Stimulated activated naive CD4-positive, alpha-beta T cell treated with Interleukin-2 at 50 U/mL for 16 hours (primary cell): ENCODE measurements at places on chromosomes 11 and 22.
A peak's percentile ranks its signal among the peaks of the same experiment; 100 is the strongest.

DNA sequence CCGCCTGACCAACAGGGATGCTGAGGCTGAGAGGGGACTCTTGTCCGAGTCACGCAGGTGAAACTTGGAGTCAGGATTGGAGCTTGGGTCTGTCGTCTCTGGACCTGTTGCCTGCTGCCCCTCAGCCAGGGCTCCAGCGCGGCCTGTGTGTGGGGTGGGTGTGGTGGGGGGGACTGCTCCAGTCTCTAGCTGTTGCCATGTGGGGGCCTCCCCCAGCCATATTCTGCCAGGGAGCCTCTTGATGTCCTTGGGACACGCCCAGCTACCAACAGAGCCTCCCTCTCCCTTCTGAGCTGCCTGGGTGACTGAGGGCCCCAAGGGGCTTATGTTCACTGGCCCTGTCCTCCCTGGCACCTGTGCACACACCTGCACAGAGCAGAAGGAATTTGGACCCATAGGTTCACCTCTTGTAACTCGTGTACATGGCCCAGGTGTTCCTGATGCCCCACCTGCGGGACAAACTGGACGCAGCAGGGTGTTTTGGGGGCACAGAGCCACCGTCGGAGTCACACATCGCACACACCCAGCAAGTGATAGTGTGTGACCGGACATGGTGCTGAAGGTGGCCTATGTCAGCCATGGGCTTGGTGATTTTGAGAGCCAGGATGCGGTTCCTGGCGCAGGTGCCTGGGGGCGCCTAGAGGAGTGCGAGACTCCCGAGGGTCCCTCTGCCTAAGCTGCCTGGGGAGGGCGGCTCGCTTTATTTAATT, 252.3 kb downstream of the TBC1D22A start:
- DNase-seq = no peak

- no peak for DNase-seq
Observed at GRCh38 chr11:45773786-45774655, 30.9 kb upstream of the SLC35C1 start.

DNA sequence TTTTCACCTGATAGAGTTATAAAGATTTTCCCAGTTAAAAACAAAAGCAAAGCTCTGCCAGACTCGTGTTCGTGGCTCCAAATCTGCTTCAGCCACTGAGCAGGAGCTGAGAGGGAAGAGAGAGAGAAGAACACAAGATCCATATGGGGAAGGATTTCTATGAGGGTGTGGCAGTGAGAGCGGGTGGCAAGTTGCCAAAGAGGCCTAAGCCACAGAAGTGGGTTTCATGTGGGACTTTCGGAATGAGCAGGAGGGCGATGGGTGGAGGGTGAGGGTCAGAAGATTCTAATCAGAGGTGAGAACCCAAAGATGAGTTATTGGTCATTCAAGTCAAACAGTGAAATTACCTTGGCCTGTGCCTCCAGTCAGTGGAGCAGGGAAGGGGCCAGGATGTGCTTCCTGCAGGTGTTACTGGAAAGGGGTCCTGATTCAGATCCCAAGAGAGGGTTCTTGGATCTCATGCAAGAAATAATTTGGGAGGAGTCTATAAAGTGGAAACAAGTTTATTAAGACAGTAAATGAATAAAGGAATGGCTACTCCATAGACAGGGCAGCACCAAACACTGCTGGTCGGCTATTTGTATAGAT, 40.5 kb upstream of the TOP3B start:
- DNase-seq = no peak

- DNase-seq = no peak
Observed at GRCh38 chr11:6156628-6157359, 13.3 kb downstream of the OR52B2 start.

- peak; percentile 76 for DNase-seq
Observed at GRCh38 chr11:130314184-130314749, 450 bp downstream of the ZBTB44 start.

DNA sequence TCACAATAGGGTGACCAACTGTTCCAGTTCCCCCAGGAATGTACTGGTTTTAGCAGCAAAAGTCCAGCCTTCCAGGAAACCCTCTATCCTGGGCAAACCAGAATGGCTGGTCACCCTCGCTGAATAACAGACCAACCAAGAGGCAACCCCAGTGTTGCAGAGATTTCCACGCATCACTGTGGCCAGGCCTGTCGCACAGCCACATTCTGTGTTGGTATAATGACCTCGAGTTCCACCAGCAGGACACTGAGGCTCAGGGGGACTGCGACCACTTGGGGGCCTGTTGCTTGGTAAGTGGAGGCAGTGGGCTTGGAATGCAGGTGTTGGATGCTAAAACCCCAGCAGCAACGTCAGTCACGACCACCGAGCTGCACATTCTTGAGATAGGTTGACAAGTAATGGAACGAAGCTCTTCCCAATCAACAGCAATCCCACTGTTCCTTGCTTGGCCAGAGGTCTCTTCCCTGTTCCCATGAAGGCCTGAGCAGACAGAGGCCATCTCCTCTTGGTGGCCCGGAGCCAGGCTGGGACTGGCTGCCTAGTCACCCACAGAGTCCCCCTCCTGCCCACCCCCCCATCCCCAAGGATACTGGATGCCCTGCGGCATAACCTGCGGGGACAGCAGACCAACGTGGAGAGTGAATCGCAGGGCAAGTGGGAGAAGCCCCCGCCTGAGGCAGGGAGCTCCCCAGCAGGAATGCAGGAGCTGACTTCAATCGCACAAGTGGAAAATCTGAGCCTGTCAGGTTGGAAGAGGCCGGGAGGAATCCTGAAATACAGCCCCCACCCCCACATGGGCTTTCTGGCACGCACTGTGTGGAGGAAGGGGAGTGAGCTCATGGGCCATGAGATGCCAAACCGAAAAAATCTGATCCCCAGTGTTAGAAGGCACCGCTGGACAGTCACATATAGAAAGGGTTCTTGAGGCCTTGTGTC, 43.4 kb upstream of the MN1 start:
- DNase-seq = no peak

GRCh38 chr11:84886344-84886743, 740.8 kb downstream of the DLG2 start:
- no peak for DNase-seq

GRCh38 chr11:126824035-126824607, 176.4 kb downstream of the KIRREL3 start:
- no peak for DNase-seq

DNA sequence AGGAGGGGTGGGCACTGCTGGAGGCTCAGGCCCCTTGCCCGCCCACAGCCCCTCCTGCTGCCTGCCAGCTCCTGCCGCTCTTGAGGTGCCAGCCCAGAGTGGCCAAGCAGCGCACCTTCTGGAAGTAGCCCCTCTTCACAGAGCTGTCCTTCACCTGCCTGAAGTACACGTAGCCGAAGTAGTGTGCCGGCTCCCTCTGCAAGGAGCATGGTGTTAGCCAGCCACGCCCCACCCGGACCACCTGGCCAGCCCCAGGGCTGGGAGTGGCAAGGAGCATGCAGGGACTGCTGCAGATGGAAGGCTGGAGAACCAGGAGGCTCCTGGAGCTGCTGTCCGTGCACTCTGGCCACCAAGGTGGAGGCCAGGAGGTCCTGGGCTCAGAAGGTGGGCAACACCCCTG, 9.6 kb downstream of the DENND6B start:
- DNase-seq = no peak

GRCh38 chr22:26670459-26670858, 13.1 kb downstream of the MIAT start:
- DNase-seq = no peak

DNA sequence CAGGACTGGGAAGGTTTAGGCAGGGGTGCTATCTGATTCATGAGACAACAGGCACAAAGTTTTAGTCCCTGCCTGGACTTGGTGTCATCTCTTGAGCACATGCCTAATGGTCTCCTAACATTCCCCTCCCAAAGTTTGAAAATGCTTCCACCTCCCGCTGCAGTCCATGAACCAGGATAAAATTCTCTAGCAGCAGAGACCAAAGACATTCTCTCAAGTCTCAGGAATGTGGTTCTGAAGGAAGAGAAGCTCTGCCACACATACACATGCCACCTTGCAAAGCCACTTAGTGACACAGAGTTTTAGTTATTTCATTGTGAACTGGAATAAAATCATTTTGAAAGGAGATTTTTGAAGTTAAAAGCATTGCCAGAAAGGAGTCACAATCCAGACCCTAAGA, 15.5 kb downstream of the OR51B6 start:
- DNase-seq = no peak

DNA sequence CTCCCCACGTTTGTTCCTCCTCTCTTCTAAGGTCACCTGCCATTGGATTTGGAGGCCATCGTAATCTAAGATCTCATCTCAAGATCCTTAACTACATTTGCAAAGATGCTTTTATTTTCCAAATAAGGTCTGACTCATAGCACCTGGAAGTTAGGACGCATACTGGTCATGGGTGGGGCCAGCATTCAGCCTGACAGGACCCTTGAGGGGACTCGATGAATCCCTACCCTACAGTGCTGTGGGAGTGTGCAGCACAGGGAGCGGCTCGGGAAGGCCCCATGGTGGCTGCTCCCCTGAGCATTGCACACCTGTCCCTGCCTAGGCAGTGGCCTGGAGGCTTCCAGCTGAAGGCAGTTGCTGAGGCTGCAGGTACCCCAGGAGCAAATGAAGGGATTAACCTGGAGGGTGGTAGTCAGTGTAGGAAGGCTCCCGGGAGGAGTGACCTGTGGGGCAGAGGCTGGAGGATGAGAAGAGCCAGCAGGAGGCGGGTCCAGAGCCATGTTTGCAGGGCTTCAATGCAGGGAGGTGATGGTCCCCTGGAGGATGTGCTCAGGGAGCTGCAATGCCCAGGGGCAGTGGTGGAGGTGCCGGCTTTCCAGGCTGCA, 362.2 kb downstream of the CTTN start:
- DNase-seq = no peak

DNA sequence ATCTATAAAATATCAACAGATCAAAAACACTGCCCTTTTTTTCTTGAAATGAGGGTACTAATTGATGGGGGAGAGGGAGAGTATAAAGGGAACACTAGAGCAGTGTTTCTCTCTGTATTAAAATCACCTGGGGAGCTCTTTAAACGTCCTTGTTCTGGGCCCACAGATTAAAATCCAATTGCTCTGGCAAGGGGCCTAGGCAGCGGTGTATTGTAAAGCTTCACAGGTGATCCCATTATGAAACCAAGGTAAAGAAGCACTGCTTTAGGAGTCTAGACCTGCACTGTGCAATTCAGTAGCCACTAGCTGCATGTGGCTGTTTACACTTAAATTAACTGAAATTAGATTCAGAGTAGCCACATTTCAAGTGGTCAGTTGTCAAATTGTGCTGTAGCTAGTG, 3.0 kb downstream of the AQP11 start:
- DNase-seq = no peak

DNA sequence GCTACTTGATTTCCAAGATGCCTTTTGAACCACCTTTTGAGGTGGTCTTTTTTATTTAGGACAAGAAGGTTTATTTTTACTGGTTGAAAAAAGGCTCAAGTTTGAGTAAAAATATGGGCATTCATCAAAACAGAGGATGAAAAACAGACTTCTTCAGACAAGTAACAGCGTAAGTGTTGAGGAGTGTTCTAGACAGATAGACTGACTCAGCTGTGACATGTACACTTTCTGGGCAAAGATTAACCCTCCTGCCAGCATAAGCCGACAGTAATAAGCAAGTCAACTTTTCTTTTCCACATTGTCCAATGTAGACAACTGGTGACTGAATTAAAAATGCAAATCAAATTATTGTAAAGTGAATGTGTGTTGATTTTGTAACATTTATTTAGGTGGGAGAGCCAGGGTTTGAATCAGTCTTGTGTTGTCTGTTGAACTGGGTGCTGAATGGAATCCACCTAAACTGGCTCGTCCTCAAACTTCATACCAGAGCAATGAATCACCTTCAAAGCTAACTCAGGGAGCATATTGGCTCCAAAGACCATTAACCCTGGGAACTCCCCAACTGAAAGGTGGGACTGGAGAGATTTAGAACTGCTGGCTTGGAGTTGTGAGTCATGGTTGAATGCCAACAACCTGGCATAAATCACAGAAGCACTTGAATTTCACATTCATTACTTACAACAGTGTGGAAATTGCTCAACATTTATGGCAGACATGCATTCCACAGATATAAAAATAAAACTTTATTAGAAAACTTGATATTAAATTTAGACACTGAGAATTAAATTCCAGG, 377.0 kb downstream of the ETS1 start:
- DNase-seq = no peak

- no peak for DNase-seq
Observed at GRCh38 chr11:81989093-81989492, 744.6 kb downstream of the FAM181B start.

DNA sequence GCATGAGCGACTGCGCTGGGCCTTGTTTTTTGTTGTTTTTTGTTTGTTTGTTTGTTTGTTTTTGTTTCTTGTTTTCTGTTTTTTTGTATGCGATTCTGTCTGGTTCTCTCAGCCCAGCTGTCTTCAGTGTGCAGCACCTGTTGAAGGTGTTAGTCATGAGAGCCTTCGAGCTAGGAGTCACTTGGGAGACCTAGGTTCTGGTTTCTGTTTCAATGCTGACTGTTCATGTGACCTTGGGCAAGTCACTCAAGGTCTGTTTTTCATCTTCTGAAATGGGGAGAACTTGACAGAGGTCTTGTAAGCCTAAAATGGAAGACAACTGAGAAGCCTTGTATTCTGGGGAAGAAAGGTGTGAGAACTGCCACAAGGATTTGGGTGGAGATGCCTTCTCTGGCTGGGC, 1.8 kb downstream of the DCPS start:
- DNase-seq = no peak

DNA sequence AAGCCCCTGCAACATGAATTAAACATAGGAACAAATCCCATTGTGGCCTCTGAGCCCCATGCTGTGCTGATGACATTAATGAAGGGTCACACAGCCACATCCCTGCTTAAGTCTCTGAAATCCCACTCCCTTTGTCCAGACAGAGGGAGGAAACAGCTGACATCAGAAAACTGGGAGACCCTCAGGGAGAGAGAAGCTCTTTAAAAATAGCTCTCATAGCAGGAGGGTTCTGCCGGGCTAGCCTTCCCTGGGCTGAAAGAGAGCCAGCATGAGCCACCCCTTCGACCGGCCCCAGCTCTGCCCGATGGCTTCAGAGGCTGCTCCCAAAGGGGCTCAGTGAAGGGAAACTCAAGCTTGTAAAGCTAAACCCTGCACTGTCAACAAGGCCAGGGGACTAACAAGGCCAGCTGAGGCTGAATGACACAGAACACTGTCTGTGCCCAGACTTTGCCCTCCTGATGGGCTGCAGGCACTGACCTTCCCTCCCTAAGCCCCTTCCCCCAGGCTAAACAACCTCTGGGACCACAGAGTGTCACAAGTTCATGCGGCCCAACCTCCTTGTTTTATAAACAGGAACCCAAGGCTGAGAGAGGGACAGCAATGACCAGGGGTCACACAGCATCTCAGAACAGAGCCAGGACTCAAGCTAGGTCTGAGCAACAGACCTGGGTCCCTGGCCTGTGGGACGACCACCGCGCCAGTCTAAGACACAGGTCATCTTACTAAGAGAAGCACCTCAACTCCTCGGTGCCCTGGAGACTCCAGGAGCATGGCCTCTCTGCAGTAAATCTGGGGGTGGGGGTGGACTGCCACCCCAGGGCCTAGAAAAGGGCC, 163.8 kb downstream of the CHST1 start:
- no peak for DNase-seq

DNA sequence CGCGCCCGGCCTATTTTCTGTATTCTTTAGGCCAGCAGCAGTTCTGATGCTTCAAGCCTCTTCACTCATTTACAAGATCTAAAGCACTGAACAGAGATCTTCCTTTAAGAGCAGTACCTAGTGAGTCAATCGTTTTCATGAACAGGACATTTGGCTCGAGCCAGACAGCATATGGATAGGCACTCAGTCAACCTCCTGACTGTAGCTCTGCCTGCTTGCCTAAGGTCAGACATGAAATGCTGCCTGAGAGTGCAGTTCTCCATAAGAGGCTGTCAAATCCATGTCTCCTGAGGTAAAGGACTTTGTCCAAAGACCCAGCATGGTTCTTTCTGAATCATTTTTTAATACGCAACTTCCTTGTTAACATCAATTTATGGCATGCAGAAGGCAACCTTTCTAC, 941.2 kb downstream of the DLG2 start:
- no peak for DNase-seq
